ENCODE measurements at places on chromosomes 2 and 18.

- no peak for DNase-seq
Measured at GRCh38 chr2:12361506-12361905, 355.2 kb upstream of the TRIB2 start.

DNA sequence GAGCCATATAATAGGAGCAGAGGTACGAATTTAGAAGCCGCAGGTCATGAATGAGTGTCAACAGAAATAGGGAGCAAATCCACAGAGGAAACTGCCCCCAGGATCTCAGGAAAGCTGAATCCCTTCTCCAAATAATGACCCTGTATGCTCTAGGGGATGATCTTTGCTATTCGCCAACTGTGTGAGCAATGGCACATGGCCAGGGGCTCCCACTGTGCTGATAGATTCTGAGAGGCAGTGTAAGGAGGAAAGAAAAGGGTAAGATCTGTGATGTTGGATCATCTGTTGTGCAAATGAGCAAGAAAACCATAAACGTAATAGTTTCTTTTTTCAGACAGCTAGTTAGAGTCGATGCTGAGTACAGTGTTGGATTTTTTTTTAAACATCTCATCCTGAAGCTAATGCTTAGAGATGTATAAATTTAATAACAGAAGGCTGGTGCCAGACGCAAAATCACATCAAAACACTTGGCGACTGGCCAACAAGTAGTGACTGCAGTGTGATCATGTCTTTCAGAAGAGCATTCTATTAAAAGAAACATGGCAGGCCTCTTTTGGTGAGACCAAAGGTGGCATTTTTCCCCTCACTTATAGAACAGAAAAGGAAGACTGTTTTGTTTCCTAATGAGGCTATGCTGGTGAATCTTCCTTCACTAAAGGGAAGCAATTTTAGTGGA is 77.4 kb downstream of the ABCA12 start:
- no peak for DNase-seq

DNA sequence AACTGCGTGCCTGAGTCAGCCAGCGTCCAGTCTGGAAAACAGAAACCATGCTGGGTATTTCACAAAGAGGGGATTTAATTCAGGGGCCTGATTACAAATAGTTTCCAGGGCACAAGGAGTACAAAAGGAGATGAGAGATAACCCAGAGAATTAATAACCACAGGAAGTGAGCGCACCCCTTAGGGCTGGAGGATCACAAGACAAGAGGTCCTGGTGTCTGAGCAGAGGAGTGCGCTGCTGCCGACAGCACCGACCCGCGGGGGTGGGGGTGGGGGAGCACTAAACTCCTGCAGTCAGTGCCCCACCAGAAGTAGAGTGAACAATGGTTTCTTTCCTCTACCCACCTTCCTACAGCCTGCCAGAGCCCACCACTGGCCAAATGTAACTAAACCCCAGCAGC is 20.8 kb upstream of the MAL start:
- DNase-seq = no peak

DNA sequence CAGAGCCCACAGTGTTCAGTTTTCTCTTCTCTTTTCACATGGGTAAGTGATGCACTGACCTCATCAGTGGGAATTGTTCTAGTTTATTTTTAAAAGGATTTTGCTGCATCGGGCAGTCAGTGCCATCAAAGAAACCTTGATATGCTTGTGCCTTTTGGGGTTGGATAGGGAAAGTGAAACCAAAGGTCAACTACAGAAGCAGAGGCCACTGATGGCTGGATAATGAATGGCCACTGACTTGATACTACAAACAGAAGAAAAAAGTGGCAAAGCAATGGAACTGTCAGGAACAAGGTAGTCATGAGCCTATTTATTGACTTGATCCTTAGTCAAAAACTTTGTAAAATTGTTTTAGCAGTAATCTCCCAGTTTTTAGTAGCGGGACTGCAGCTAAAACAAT is 636.3 kb upstream of the ZEB2 start:
- no peak for DNase-seq

DNA sequence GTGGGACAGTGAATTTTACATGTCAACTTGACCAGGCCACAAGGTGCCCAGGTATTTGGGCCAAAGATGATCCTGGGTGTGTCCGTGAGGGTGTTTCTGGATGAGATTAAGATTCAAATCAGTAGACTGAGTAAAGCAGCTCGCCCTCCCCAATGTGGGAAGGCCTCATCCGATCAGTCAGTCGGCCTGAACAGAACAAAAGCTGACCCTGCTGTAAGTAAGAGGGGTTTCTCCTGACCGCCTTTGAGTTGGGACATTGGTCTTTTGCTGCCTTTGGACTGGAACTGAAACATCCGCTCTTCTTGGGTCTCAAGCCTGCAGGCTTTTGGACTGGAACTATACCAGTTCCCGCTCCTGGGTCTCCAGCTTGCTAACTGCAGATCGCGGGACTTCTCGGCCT is 233.3 kb downstream of the KLHL29 start:
- DNase-seq = no peak

GRCh38 chr2:147910990-147911473 is 66.2 kb downstream of the ACVR2A start:
- peak; percentile 69 for DNase-seq

GRCh38 chr2:148557844-148558436 is 86.6 kb upstream of the EPC2 start:
- DNase-seq = no peak

- no peak for DNase-seq
Measured at GRCh38 chr2:145411493-145411892, 891.6 kb upstream of the ZEB2 start.

DNA sequence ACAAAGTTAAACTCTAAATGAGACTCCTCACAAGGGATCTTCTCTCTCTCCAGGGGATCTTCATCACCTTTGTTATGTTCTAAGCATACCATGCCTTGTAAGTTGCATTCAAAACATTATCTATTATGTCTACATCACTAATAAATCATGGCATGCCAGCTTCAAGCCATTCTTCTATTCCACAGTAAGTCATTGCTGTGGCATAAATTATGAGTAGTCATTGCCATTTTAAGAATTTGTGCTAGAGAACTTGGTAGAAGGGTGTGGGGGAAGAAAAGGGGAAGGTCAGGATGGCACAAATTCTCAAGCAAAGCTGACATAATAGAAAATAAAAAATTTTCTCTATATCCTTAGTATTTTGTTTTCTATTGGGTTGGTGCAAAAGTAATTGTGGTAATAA is 33.5 kb downstream of the BARD1 start:
- peak; percentile 10 for DNase-seq

- DNase-seq = no peak
Measured at GRCh38 chr2:182941121-182941722, 74.8 kb upstream of the FRZB start.

DNA sequence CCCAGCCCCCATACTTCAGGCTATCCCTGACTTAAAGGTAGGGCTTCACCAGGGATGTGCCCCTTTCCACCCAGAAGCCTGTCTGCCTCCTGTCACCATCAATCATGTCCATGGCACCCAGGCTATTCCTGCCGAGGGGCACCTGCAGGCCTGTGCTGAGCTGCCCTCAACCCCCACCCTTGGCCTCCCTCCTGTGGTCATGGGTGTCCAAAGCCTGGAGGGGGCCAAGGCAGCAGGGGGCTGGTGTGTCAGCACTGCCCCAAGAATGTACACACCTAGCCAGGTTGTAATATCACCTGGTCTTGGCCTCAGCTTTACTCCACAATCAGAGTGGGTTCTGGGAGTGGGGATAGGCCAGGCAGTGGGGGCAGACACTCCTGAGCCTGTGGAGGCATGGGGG is 69.3 kb downstream of the SUCLG1 start:
- no peak for DNase-seq

GRCh38 chr2:3741867-3742602 is 38.7 kb downstream of the DCDC2C start:
- no peak for DNase-seq

GRCh38 chr2:236826606-236827156 is 257.1 kb downstream of the ACKR3 start:
- DNase-seq = peak; percentile 56

DNA sequence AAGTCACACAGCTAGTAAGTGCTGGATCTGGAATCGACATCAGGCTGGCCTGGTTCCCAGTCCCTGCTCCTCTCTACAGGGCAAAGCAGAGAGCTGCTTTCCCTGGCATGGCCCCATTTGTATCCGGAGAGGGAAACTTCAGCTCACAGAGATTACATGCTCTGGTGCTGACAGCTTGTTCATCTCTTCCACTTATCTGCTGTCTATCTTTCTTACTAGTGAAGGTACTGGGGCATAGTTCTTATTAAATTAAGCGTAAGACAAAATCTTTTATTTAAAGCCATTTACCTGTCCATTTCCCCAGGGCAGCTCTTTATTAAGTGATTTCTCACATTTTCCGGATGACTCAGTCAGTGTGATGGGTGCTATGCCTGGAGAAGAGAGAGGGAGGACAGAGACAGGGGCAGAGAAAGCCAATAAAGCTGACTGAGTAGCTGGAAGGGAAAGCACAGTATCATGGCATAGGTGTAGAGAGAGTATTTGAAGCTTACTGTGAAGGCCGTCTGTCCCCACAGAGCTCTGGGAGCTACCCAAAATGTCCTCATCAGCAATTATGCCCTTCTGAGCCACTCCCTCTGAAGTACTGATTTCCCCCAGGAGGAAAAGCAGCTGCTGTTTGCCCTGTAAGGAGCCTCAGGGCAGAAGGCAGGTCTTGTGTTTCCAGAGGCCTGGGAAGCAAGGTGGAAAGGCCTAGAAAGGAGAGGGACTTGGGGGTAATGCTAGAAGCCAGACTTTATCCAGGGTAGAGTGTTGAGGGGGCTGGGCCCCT is 44.1 kb upstream of the EPAS1 start:
- DNase-seq = no peak

DNA sequence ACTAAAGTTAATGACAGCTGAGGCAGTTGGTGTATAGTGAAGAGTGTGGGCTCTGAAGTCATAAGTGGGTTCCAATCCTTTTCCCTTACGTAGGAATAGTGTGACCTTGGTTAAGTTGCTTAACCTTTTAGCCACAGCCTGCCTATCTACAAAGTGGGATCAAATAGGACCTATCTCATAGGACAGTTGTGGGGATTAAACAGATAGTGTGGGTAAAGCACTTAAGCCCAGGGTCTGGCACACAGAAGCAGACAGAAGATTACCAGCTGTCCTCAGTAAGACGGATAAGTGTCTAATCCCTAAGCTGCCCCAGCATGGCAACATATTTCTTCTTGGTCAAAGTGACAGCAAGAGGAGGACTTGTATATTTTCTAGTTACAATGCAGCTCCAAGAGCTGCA is 28.2 kb downstream of the UBE2F start:
- DNase-seq = no peak

Data from renal cortical epithelial cell (primary cell).